ENCODE measurements at places on chromosomes 3 and 15. TPM values are rescaled to one million over a fixed set of nuclear protein-coding genes. Genes with fewer than 3 reads are reported as not detected.
A peak's percentile ranks its signal among the peaks of the same experiment; 100 is the strongest.

The CPB1 gene
- not detected for total RNA-seq

The SNTN gene
- not detected for total RNA-seq

DNA sequence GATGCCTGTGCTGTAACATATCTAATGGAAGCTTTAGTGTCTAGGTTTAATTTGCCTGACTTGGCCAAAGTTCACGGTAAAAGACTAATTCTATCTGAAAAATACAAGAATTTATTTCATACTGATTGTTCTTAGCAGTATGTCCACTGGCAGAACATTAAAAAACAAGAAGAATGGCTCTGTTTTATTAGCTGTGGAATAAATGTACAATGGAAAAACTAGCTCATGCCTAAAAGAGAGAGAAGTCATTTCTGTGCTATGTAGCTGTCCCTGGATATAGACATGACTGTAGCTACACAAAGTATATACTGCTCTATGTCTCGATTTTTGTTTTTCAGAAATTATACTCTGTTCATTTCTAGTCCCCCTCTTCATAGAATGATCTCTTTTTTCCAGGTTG lies 13.9 kb upstream of the VGLL3 start:
- no peak overlapping the region for H3K27ac ChIP-seq
- H3K4me3 ChIP-seq, result no peak overlapping the region
- DNase-seq, result no peak
- H3K27me3 ChIP-seq, result no peaks in the 10 kb centered on the region
- H3K36me3 ChIP-seq, result no peaks in the 10 kb centered on the region
- H3K4me1 ChIP-seq, result peaks cover 9% of the 10 kb centered on the region

The LIPC gene
- total RNA-seq, result not detected

DNA sequence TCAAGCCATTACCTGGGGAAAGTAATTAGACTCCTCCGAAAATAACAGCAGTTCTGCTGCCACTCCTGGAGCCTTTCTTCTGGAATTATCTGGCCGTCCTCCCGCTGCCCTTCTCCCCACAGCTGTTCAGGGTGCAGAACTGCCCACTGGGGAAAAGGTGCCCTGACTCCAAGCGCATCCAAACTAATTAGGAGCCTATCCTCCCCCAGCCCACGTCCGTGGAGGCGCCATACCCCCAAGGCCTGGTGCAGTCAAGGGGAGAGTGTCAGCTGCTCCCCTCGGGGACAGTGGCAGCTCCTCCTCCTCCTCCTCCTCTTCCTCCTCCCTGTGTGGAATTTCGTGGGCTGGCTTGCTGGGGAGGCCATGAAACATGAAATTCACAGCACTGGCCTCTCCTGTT lies 177.2 kb downstream of the XXYLT1 start:
- no peaks in the 10 kb centered on the region for H3K27me3 ChIP-seq
- no peak overlapping the region for H3K4me3 ChIP-seq
- H3K27ac ChIP-seq, result no peak overlapping the region
- no peak for DNase-seq

DNA sequence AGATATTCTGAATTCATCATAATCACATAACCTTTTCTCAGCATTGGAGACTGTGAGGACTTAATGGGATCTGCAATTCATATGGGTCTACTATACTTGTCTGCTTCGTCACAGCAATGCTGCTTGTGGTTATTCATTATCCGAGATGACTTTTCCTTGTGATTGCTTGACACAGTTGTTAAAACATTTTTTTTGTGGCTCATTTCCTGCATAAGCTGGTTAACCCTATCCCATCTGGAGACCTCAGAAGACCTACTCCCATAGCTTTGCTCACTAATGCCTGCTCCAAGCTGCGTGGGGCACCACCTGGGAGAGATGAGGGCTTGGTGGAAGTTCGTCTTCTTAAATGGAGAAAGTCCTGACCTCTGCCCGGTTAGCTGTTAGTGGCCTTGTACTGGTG lies 360.8 kb downstream of the CHST2 start:
- H3K4me1 ChIP-seq, result peaks cover 15% of the 10 kb centered on the region
- DNase-seq, result no peak
- H3K36me3 ChIP-seq, result no peaks in the 10 kb centered on the region
- no peak overlapping the region for H3K4me3 ChIP-seq
- no peaks in the 10 kb centered on the region for H3K27me3 ChIP-seq

The EXD1 gene
- not detected for total RNA-seq

DNA sequence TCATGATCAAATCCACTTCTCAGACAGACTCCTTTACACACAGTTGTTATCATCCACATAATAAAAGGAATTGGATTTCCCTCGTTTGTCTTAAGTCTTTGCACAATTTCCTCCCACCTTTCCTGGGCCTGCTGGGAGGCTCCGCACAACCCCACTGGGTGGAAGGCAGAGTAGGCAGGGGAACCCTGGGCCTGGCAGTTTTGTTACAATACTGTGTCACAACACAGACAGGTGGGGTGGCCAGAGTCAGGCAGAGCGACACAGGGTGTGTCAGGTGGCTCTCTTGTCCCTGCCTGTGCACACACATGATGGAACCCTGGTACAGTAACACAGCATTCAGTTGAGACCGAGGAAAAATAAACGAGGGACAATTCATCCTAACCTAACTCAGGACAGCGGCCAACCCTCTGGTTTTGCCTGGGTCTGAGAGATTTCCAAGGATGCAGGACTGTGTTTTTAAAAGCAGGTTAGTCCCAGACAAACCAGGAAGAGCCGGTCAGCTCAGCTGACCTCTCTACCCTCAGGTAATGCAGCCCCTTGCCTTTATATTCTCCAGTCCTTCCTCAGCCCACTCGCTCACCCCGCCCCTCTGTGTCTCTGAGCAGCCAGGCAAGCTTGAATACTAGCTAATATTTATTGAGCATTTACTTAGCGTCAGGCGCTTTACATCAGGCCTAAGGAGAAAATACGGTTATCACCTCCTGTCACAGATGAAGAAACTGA lies 8.8 kb upstream of the FAM174B start:
- H3K36me3 ChIP-seq, result no peaks in the 10 kb centered on the region
- no peak for DNase-seq
- H3K27ac ChIP-seq, result peak overlapping the region; percentile 62
- H3K4me3 ChIP-seq, result no peak overlapping the region
- H3K4me1 ChIP-seq, result peaks cover 40% of the 10 kb centered on the region

DNA sequence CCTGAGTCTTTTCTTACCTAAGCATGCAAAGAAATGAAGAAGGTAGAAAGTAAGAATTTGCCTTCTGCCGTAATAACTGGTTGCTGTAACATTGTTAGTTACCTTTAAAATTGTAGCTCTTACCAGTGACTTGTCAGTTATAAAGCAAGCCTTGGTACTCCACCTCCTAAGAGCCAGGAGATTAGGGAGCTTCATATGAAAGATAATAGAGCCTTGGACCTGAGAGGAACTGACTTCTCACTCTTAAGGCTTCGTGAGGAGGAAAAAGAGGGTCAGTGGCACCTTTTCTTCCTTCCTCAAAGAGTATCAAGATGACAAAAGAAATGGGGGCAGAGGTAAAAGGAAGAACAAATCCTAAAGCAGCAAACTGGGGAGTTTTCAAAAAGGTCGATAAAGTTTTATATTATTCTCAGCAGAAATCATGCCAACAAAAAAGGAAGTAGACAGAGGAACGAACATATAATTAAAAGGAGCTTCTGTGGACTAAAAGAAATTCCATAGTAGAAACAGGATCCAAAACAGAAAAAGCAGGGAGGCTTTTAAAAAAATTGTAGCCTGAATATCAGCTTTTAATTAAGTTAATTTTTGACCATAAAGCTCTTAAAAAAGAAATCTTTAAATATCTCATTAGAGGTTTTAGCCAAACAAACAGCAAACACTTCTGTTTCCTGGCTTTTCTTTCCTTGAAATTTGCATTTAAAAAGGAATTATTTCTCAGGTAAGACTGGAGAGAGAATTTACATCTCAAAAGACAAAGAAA lies 847.1 kb upstream of the ALCAM start:
- H3K4me1 ChIP-seq, result peaks cover 4% of the 10 kb centered on the region
- H3K27ac ChIP-seq, result no peak overlapping the region
- DNase-seq, result no peak

The DNAH12 gene
- total RNA-seq, result 0.08 TPM

- H3K27ac ChIP-seq, result no peak overlapping the region
- H3K4me1 ChIP-seq, result no peaks in the 10 kb centered on the region
- H3K27me3 ChIP-seq, result peaks cover 79% of the 10 kb centered on the region
- H3K36me3 ChIP-seq, result no peaks in the 10 kb centered on the region
- DNase-seq, result peak; percentile 42
These were observed 257.6 kb upstream of the TLE3 start for GRCh38 chr15:70355275-70355795.

DNA sequence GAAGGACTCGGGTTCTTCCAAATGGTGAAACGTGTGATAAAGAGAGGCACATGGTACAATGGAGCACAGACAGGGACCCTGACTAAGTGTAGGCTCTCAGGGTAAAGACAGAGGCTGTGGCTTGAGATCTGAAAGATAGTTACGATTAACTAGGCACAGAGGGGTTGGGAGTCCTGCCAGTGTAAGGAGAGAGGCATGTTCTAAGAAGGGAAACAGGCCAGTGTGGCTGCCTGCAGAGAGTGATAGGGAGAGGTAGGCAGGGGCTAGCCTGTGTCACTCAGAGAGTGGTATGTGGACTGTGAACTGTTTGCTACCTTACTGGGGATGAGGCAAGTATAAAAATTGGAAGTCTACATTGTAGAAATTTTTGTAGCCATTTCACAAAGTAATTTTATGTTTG lies 109.5 kb downstream of the PEX5L start:
- no peak for DNase-seq
- H3K4me3 ChIP-seq, result no peak overlapping the region
- no peaks in the 10 kb centered on the region for H3K36me3 ChIP-seq
- peaks cover 44% of the 10 kb centered on the region for H3K27me3 ChIP-seq

DNA sequence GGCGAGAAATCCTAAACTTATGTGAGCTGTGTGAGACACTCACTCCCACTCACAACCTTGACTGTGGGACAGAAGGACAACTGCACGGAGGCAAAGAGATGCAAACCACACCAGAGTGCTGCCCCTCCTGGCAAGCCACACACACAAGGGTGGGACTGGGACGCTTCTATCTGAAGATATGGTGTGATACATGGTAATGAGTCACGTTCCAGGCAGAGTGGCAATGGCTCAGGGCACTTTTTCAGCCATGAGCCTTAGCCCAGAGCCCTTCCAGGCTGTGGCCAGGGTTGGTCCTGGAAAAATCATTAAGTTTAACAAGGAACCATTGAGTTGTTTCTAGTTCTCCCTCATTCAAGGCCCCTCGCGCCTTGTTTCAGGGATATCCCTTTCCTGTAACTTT lies 56.1 kb downstream of the WNT5A start:
- no peak overlapping the region for H3K27ac ChIP-seq
- no peaks in the 10 kb centered on the region for H3K36me3 ChIP-seq
- DNase-seq, result no peak
- H3K27me3 ChIP-seq, result no peaks in the 10 kb centered on the region
- no peaks in the 10 kb centered on the region for H3K4me1 ChIP-seq
- no peak overlapping the region for H3K4me3 ChIP-seq

DNA sequence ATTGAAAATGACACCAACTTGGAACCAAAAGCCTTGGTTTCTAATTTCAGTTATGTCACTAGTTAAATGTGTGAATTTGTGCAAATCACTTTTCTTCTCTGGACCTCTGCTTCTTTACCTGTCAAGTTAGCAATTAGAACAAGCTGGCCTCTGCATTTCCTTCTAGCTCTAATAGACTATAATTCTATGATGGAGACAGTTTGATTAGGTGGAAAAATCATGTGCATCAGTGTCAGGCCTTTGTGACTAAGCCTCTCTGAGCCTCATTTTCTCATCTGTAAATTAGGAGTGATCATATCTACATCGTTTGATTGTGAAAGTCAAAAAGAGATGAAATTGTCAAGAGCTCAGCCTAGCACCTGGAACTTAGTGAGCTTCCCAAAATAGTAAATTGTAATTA lies 712.9 kb downstream of the MECOM start:
- H3K36me3 ChIP-seq, result no peaks in the 10 kb centered on the region
- no peak overlapping the region for H3K27ac ChIP-seq
- no peaks in the 10 kb centered on the region for H3K4me1 ChIP-seq
- no peak overlapping the region for H3K4me3 ChIP-seq
- peaks cover 23% of the 10 kb centered on the region for H3K27me3 ChIP-seq
- DNase-seq, result no peak

DNA sequence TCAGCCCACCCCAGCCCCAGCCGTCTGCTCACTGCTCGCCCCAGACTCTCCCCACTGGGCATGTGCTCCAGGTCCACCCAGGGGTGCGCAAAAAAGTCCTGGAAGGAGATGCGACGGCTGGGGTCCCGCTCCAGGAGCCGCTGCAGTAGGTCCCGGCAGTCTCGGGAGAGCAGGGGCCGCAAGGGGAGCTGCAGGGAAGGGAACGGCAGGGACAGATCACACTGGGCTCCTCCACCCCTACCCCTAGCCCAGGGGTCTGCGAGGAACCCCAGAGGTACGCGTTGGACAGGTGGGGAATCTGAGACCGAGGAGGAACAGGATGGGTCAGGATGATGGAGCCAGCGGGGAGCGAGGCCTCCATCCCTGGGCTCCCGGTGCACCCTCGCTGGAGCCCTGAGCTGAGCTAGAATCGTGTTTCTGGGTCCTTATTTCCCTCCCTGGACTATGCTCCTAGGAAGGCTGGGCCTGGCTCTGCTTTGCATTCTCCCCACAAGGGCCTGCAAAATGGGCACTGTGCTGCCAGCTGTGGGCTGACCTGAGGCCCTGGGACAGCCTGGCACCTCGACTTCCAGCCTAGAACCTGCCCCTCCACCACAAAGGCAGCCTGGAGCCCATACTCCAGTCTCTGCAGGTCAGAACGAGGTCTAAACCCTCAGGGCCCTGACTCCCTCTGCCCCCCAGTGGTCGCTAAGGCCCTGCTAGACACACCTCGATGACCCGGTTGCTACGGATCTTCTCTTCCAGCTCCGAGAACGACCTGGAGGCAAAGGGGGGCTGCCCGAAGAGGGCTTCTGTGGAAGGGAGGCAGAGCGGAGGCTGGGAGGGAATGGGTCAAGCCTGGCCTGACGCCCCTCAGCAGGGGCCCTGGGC lies 3.2 kb downstream of the ULK3 start:
- no peak overlapping the region for H3K4me3 ChIP-seq
- H3K27ac ChIP-seq, result no peak overlapping the region
- peaks cover 20% of the 10 kb centered on the region for H3K4me1 ChIP-seq
- DNase-seq, result no peak
- H3K27me3 ChIP-seq, result no peaks in the 10 kb centered on the region

DNA sequence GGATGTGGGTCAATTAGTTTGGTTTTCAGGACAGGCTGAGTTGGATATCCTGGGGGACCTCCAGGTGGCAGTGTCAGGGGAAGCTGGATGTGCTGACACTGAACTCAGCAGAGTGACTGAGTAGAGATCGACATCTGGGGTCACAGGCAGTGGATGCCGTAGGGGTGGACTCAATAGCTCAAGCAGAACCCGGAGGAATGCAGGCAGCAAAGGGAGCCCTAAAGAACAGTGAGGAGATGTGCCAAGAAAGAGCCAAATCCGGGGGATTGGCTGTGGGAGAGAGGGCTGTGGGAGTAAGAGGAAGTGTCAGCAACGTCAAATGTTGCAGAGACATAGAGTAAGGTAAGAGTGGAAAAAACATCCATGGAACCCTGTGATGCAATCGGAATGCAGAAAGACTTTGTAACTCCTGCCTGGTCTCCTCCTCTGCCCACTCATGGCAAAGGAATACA lies 11.6 kb downstream of the CCR5AS start:
- H3K4me3 ChIP-seq, result no peak overlapping the region
- no peak for DNase-seq
- H3K27ac ChIP-seq, result no peak overlapping the region
- no peaks in the 10 kb centered on the region for H3K4me1 ChIP-seq
- no peaks in the 10 kb centered on the region for H3K36me3 ChIP-seq

The KBTBD12 gene
- total RNA-seq, result not detected

Data from osteocyte (in vitro differentiated cells).